ENCODE measurements at places on chromosomes 12 and 14.

- DNase-seq, result no peak
Measured at GRCh38 chr14:73452341-73453186, 5.8 kb downstream of the NUMB start.

DNA sequence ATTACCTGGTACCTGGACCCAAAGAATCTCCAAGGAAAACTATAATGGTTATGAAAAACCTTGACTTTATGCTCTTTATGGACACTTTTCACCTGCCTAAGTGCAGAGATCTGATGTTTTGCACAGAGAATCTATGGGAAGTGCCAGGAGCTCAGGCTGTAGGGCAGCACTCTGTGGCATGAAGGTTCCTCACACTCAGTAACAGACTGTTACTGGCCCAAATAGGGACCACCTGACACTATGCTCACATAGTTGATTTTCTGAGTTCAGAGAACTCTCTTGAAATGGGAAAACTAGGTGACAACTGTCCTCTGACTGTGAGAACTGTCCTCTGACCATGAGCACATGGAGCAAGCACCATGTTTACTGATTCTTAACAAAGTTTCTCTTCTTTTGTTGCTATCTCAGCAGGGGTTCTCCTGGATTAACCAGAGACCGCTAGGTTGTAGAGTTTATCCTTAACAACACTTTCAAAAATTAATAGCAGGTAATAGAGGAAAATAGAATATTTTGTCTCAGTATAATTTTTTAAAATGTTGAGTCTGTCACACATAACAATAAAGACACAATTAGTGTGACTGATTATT, 101.6 kb downstream of the STXBP6 start:
- DNase-seq, result no peak

DNA sequence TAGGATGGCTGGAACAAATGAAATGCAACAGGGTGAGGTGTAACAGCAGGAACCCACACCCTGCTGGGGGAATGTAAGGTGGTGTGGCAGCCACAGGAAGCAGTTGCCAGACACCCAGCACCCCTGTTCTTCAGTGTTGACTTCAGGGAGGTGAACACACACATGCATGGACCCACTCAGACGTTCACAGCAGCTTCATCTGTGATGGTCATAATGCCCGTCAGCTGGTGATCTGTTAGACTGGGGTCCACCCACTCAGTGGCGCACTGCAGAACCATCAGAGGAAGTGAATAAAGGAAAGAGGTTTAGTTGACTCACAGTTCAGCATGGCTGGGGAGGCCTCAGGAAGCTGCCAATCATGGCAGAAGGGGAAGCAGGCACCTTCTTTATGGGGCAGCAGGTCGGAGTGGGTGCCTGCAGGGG, 22.7 kb upstream of the TEX22 start:
- DNase-seq, result no peak

- DNase-seq, result no peak
Measured at GRCh38 chr14:20682127-20682434, 2.3 kb upstream of the RNASE4 start.

GRCh38 chr14:33381717-33382116, 443.0 kb downstream of the NPAS3 start:
- no peak for DNase-seq

GRCh38 chr14:91008759-91009409, 51.6 kb downstream of the RPS6KA5 start:
- DNase-seq, result no peak

DNA sequence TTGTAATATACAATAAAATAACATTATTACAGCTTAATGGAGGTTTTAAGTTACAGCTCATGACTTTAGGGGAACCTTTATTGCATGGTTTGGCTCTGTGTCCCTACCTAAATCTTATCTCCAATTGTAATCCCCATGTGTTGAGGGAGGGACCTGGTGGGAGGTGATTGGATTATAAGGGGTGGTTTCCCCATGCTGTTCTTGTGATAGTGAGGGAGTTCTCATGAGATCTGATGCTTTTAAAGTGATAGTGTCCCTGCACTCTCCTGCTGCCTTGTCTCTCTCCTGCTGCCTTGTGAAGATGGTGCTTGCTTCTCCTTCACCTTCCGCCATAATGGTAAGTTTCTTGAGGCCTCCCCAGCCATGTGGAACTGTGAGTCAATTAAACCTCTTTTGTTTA, 132.1 kb upstream of the SYT1 start:
- DNase-seq, result no peak

DNA sequence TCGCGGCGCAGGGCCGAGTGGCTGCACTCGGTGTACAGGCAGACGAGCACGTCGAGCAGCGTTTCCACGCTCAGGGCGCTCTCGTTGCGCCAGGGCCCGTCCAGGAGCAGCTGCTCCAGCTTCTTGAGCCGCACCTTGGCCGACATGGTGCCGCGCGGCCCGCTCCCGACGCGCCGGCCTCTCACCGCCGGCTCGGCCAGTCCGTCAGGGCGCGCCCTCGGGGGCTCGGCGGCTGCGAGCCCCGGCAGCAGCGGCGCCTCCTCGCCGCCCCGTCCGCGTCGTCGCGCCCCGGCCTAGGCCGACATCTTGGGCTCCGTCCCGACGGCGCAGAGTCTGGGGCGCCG, 349 bp downstream of the CDC42BPB start:
- DNase-seq, result no peak

DNA sequence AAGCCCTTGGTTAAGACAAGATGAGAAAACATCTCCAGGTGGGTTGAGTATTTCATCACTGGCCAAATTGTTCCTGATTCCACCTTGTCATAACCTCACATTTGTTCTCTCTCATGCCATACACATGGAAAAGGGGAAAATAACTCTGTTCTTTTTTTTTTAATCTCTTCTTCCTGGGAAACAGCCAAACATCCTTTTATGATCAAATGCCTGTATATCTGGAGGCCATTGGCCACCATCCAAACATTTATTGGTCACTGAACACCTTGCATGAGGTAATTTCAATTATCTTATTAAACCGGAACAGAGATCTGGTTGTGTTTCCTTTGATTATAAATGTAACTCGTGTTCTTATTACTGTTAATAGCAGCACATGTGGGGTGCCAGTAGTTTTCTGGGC, 469.6 kb downstream of the NPAS3 start:
- DNase-seq, result no peak

DNA sequence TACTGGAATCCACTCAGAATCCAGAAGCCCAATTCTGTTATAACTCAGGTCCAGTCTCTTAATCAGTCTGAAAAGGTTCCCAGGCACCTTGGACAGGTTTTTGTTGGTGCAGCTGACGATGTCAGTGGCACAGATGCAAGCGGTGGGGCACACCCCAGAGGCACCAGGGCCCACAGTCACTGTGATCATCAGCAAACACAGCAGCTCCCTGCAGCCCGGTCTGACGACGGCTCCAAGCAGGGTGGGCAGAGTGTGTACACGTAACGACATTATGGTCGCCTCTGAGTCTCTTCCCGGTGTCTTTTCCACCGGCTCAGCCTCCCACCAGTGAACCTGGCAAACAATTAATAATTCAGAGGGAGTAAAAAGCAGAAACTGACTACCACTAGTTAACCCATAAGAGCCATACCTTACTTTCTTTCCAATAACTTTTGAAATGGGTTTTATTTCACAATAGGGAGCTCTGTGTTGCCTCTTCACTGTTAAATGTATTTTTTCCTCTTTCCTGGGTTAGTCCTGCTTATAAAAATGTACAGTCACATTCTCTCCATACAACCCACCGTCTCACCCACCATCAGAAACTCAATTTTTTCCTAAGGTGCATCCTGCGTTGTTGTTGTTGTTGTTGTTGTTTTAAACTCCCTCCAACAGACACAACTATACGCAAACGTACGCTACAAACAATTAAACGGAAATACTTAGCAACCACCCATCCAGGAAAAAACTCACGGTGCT, 521 bp upstream of the PCED1B start:
- DNase-seq, result peak; percentile 36

GRCh38 chr14:100323121-100323941, at the start of gene SLC25A47:
Gene SLC25A47, plus strand, starts transcription at chr14:100323339. Its CDS starts 76 bp downstream, at chr14:100323415.
- DNase-seq, result no peak

GRCh38 chr12:70648831-70649230, 11.6 kb upstream of the PTPRB start:
- DNase-seq, result no peak

GRCh38 chr12:119176267-119177055, 2.3 kb upstream of the HSPB8 start:
- no peak for DNase-seq

GRCh38 chr12:53948650-53949593, 5.8 kb upstream of the HOXC12 start:
- no peak for DNase-seq

GRCh38 chr14:39107591-39107996, 4.6 kb upstream of the SEC23A start:
- DNase-seq, result no peak

DNA sequence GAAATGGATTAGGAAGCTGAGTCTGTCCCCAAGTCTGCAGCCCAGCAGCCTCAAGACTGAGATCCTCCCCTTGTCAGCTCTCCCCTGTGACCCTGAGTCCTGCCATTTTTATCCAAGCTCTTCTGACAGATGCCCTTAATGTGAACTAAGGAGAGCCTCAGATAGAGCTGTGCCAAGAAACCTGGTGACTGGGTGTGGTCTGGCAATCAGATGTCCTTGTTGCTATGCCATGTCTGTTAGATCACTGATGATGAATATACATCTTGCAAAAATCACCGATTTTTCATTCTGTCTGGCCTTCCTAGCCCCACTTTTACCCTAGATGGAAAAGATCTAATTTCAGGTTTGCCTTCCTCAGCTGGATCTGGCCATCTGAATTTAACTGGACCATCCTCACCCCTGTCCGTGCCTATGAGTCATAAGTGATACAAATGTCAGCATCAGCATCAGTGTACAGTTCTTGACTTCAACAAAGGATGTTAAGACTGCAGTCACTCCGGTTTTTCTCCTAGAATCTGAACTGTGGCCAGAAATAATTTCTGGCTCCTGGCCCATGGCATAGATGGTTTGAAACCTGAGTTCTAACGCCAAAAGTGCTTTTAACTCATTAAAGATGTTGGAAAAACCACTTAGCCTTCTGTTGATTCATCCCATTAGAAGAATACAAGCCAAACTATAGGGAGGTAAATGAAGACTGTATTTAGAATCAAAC, 61.2 kb upstream of the GRIP1 start:
- no peak for DNase-seq

- DNase-seq, result no peak
Measured at GRCh38 chr14:23468704-23469126, 788 bp upstream of the NGDN start.

GRCh38 chr12:103834942-103835341, 6.1 kb downstream of the NT5DC3 start:
- DNase-seq, result no peak

DNA sequence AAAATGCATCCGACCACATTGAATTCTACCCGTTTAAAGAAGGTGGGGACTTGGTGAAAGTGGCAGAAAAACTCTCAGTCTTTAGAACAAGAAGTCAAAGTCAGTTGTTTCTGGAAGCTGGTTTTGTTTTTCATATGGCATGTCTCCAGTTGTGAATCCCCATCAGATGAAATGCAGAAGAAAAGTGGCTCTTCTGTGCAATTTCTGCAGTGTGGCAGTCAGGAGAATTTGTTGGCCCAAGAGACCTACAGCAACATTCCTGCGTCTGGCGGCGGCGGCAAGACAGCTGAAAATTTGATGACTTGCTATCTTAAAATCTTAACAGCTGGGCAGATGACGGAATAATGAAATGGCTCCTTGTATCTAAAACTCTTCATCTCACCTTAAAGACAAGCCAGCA, 201.5 kb downstream of the FOXN3 start:
- DNase-seq, result no peak

GRCh38 chr12:42853370-42854140, 264.0 kb upstream of the PRICKLE1 start:
- DNase-seq, result no peak

DNA sequence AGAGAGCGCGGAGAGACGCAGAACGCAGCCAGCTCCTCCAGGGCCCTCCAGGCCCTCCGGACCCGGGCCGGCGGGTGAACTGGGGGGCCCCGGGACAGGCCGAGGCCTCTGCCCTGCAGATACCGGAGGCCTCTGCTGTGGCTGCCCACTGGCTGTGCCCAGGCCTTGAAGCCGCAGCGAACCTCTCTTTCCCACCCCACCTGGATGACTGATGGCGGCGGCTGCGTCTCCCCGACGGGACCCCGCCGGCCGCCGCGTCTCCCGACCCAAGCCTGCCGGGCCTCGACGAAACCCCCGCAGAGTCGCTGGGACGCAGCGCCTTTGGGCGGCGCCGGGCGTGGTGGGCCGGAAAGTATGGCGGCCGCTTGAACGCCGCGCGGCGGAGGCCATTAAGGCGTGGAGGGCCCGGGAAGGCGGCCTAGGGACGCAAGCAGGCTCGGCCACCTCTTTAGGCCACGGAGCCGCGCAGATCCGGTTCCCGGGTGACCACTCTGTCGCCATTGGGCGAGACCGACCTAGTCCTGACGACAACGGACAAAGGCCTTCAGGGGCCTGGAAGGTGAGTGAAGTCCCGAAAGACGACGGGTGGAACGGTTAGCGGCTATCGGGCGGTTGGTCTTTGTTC, 8.4 kb upstream of the ERGIC2 start:
- no peak for DNase-seq

DNA sequence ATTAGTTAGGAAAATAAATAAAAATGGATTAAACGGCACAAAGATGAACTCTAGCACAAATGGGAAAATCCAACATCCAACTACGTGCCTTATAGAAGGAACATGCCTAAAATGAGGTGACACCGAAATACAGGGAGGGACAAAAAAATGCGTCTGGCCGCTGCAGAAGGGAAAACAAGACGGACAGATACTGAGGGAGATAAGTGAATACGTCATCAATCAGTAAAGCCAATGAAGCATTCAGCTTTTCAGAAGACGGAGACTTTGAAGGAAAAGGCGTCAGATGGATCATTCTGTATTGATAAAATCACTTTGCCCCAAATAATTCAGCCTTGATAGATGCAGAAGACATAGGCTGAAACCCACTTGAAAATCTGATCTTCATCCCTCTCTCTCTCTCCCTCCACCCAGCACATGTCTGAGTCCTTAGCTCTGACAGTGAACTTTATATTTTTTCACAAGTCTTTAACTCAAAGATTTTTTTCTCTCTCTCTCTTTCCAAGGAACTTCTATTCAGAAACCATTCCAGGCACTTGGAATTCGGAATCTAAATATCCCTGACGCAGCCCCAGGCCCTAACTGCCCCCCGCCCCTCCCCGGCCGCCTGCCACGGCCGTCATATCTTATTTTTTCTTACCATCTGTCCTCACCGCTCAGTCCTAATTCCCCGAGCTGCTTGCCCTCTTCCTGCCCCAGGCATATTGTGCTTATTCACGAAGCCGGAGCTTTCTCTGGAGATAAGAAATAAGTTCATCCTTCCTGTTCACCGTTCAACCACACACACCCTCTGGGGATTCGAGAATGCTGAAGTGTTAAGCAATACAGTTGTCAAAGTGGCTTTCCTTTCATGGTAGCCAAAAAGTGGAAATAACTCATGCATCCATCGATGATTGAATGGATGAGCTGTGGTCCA, 35.5 kb upstream of the RFLNA start:
- no peak for DNase-seq

GRCh38 chr12:54191550-54192022, 2.8 kb upstream of the SMUG1 start:
- DNase-seq, result peak; percentile 70

DNA sequence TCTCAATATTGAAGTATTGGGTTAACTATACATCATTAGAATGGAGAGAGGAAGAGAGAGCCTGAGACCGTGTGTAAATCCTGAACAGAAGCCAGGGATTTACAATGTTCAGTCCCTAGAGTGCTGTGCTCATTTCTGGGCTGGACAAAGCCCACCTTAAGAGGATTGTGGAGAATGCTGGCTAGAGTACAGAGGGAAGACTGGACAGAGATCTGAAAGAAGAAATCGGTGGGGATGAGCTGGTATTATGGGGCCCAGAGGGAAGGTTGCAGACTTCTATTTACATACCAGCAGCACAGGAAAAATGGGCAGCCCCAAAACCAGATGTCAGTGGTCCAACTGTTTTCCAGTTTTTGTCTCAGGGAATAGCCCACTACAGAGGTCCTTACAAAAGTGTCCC, 42.3 kb downstream of the RTN1 start:
- DNase-seq, result no peak

Measured in naive thymus-derived CD4-positive, alpha-beta T cell (primary cell).